ENCODE measurements at places on chromosomes 6 and 20. TPM values are rescaled to one million over a fixed set of nuclear protein-coding genes. Genes with fewer than 3 reads are reported as not detected.

- no peak for DNase-seq
Measured at GRCh38 chr6:140915551-140915950, 1217.2 kb upstream of the GJE1 start.

DNA sequence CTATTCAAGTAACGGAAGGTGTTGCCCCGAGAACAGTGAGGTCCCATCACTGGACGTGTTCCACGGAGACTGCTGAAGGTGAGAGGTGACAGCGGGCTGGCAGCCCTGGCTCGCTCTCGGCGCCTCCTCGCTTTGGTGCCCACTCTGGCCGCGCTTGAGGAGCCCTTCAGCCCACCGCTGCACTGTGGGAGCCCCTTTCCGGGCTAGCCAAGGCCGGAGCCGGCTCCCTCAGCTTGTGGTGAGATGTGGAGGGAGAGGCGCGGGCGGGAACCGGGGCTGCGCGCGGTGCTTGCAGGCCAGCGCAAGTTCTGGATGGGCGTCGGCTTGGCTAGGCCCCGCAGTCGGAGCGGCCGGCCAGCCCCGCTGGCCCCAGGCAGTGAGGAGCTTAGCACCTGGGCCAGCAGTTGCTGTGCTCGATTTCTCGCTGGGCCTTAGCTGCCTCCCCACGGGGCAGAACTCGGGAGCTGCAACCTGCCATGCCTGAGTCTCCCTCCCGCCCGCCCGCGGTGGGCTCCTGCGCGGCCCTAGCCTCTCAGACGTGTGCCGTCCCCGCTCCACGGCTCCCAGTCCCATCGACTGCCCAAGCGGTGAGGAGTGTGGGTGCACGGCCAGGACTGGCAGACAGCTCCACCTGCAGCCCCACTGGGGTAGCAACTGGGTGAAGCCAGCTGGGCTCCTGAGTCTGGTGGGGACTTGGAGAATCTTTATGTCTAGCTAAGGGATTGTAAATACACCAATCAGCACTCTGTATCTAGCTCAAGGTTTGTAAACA, 77.6 kb downstream of the RNF182 start:
- DNase-seq: no peak

GRCh38 chr6:46651816-46652215, 802 bp downstream of the CYP39A1 start:
- DNase-seq: no peak

GRCh38 chr6:814378-815347, 121.7 kb upstream of the EXOC2 start:
- no peak for DNase-seq

DNA sequence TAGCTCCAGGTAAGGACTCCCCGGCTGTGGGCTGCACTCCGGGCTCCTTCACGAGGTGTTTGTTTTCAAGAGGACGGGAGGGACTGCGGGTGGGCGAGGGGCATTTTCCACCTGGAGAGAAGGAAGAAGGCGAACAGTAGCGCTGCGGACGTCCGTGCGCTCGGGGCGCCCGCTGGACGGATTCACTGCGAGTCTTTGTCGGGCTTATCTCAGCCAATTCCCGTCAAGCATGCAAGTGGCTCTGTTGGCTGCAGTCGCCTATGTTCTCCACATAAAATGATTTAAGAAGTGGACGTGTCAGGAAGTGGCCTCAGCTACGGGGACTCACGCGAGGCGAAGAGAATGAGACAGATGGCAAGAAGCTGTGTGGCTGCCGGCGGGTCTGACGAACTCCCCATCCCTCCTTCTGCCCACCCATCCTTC, 332 bp downstream of the GRIK2 start:
- DNase-seq: no peak

- no peak for DNase-seq
Measured at GRCh38 chr6:158279615-158280014, 32.6 kb upstream of the TULP4 start.

DNA sequence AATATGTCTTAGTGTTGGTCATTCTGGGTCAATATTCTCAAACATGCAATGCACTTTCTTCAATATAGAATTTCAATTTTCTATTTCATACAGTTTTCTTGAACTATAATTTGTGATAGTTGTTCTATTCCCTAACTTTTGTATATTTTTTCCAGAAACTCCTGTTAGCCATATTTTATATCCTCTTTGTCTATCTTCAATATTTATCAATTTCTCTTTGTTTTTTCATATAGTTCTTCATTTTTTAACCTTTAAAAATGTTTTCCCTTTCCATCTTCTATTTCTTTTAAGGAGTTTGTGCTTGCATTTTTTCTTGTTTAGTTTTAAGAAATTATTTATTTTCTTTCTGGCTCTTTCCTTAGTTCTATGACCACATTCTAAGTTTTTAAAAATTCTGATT, 42.0 kb upstream of the MBOAT1 start:
- no peak for DNase-seq

DNA sequence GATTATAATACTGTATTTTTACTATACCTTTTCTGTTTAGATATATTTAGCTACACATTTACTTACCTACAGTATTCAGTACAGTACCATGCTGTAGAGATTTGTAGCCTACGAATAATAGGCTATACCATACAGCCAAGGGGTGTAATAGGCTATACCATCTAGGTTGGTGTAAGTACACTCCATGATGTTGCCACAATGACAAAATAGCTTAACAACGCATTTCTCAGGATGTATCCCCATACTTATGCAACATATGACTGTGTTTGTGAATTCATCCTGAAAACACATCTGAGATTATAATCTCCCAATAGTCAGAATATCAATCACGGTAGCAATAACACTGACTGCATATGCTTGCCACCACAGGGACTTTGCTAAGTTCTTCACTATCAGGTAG, 20.7 kb downstream of the B4GALT5 start:
- DNase-seq: no peak

DNA sequence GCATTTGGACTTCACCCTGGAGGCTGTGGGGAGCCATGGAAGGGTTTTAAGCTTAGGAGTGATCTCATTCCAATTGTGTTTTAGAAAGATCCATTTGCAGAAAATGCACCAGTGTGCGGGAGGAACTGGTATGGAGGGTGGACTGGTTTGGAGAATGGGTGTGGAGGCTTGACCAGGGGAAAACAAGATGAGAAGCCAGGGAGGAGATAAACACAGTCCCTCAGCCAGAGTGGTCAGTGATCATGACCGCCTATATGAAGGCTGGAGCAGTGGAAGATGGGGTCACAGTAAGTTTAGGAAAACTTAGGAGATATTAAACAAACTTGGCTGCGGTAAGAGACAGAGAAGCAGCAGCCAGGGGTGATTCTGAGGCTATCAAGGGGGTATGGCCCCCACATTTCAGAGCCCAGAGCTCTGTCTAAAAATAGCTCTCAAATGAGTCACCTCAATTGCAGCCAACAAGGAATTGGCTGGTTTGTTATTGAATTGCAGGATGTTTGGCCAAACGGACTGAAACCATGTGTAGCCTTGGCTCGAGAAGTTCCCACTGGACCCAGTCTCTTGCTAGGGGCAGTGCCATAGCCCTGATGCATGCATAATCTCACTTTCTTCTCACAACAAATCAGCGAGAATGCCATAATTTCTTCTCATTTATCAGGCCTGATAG, 159.9 kb upstream of the TOP1 start:
- DNase-seq: peak; percentile 29

- DNase-seq: peak; percentile 20
Measured at GRCh38 chr6:113690281-113691259, 166.6 kb upstream of the MARCKS start.

GRCh38 chr6:33838983-33839382, 35.2 kb upstream of the MLN start:
- no peak for DNase-seq

- DNase-seq: no peak
Measured at GRCh38 chr20:19937651-19938420, 79.3 kb upstream of the NAA20 start.

DNA sequence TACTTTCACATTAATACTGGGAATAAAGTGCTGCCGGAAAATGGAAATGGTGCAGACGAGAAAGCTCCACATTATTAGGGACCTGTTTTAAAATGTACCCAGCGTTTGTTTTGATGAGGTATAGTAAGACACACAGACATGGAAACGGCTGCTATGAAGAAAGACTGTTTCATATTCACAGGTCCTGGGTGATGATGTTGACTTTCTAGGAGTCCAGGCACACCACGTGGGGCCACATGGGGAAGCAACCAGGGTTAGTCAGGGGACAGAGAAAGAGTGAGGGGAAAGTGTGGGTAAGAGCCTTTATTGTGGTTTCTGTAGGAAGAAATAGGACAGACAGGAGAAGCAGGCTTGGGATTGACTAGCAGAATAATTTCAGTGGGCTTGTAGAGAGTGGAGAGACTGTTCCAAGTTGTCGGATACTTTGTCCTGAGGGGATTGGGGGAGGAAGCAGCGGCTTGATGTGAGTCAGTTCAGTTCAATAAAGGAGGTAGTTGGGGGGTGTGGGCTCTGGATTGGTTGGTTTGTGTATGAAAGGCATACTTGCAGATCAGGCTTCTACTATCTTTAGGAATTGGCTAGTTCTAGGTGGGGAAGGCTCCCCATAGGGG, 112.0 kb upstream of the MCHR2 start:
- DNase-seq: no peak

- DNase-seq: no peak
Measured at GRCh38 chr6:5333658-5334057, 72.3 kb downstream of the FARS2 start.

- peak; percentile 68 for DNase-seq
Measured at GRCh38 chr6:111973118-111973761, 80.7 kb upstream of the CCN6 start.

GRCh38 chr6:136641166-136641565, 90.9 kb upstream of the MAP7 start:
- DNase-seq: no peak

GRCh38 chr6:110345025-110345424, 13.1 kb downstream of the METTL24 start:
- DNase-seq: no peak

GRCh38 chr6:168607272-168608112, 166.5 kb downstream of the SMOC2 start:
- no peak for DNase-seq

- no peak for DNase-seq
Measured at GRCh38 chr20:48697845-48698491, 129.8 kb downstream of the PREX1 start.

DNA sequence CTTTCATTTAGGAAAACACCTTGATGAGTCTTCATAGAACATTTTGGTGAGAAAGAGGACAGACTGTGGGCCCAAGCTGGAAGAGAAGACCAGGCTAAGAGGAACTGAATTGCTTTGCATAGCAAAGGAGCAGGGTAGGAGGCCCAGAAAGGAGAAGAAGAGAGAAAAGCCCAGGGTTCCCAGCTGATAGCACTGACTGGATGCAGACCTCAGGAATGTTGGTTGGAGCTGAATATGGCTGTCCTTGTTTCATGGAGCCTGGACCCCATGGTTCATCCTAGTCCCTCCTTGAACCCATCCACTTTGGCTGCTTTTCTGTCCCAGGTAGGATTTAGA, 18.0 kb upstream of the ZFAND3 start:
- DNase-seq: no peak

GRCh38 chr20:19828232-19828631, 70.2 kb downstream of the RIN2 start:
- no peak for DNase-seq

DNA sequence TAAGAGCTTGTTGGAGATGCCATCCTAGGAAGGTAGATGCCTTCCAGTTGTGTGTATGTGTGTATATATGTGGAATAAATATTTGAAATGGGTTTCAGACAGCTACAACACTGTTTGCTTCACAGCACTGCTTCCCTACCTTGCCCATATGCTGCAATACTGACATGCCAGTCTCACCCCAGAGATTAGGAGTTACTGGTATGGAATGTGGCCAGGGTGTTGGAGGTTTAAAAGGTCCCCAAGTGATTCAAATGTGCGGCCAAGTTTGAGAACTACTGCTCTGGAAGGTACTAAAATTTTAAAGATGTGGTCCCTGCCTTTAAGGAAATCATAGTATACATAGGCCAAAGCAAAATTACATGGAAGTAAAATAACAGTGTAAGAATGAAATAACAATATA, 39.5 kb downstream of the BCKDHB start:
- DNase-seq: no peak

DNA sequence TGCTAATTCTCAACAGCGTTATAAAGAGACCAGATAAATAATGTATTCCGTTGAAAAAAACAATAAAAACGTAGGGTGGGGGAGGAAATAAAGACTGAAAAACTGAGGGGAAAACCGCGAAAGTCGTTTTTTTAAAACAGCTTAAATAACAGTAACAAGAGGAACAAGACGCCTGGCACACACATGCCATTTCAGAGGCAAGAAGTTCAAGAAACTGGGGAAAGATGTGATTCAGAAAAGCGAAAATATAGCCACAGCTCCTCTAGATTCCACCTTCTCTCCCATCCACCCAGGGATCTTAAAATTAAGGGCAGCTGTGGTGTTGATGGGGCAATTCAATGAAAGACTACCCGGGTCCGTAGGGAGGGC, 1.3 kb downstream of the EPB41L2 start:
- DNase-seq: no peak

DNA sequence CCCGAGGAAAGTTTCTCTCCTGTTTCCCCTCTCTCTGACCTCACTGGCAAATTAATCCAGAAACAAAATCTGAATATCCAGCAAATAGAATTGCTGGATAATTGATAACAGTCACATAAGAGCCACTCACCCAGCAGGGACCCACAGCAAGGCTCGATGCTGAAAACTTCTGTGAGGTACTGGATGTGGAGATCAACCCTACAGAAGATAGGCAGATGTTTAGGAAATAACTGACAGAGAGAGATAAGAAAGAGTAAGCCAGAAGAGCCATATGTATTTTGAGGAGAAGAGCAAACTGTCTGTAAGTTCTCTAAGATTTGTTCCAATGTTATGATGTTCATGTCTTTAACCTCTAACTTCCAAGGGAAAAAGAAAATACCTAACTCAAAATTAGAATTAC, 59.7 kb downstream of the PKHD1 start:
- DNase-seq: no peak

DNA sequence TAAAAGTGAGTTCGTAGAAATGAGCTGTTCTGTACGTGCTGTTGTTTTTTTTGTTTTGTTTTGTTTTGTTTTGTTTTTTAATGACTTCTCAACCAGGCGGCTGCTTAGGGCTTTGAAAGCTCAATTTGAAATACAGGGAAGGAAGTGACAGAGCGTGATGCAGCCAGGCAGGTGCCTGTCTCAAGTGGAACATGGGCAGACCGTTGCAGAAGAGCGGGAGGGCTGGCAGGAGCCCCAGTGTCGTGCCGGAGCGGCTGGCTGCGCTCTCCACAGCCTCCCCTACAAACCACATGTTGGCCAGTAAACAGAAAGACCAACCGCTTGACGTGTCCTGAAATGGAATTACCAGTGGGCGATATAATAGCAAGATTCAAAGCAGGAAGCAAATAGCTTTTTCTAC, 164.9 kb upstream of the RREB1 start:
- DNase-seq: no peak

WFDC2 gene
- total RNA-seq: not detected

FAM217A gene
- not detected for total RNA-seq

ZC2HC1B gene
- total RNA-seq: not detected

NR2E1 gene
- total RNA-seq: not detected

EBF4 gene
- total RNA-seq: 1.8 TPM

LY6G5C gene
- total RNA-seq: 0.88 TPM

REPS1 gene
- 33.4 TPM for total RNA-seq

FAM184A gene
- total RNA-seq: 0.26 TPM

SLC29A1 gene
- 72.0 TPM for total RNA-seq
